ENCODE measurements at places on chromosomes 6 and 20.

GRCh38 chr20:17579369-17580039 lies 9.6 kb downstream of the DSTN start:
- no peak for DNase-seq

DNA sequence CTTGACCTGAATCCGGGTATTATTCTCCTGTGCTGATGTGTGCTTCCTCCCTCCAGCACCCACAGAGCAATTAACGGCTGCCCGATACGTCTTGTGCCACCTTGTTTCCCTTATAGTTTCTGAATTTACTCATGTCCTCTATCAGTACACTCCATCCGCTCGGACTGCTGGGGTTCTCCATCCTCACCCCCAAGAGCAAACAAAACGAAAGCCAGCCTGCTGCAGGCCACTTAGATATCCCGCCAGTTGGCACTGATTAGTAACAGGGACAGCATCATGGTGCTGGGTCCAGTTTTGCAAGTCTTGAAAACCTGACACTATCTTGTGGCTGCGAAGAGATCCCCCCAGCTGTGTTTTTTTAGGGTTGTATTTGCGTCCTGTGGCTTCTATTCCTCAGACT lies 71.8 kb downstream of the SSR1 start:
- DNase-seq: no peak

DNA sequence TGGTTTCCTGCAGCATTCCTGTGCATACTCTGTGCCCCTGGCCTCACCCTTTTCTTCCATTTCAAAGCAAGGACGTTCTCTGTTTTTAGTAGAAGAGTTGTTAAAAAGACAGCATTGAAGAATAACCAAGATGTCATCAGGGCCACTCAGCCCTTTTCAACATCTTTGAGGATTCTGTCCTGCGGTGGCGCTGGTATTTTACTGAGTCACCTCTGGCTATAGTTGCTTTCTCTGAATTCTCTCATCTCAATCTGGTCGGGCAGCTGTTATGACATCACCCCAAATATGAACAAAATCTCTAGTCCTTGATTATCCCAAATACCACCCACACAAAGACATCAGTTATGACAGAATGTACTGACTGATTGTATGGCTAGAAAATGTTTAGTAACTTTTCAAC lies 204.2 kb downstream of the GRIK2 start:
- no peak for DNase-seq

- DNase-seq: no peak
Measured at GRCh38 chr6:83696674-83697073, 12.2 kb downstream of the SNAP91 start.

DNA sequence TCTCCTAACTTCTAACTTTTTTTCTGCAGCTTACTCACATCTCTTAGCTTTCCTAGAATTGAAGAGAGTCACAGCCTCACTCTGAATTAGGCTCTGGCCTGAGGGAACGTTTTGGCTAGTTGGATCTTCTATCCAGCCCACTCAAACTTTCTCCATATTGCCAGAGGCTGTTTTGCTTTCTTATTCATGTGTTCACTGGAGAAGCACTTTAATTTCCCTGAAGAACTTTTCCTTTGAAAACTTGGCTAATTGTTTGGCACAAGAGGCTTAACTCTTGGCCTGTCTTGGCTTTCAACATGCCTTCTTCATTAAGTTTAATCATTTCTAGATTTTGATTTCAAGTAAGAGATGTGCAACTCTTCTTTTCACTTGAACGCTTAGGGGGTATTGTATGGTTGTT lies 138.2 kb upstream of the PLCB4 start:
- no peak for DNase-seq

DNA sequence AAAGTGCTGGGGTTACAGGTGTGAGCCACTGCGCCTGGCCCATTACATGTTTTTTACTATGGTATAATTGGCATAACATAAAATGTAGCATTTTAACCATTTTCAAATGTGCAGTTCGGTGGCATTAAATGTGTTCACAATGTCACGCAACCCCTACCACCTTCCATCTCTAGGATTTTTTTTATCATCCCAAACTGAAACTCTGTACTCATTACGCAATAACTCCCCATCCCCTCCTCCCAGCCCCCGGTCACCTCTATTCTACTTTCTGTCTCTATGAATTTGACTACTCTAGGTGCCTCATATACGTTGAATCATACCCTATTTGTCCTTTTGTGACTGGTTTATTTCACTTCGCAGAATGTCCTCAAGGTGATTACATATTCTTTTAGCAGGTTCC lies 233.1 kb upstream of the ARID1B start:
- no peak for DNase-seq

- no peak for DNase-seq
Measured at GRCh38 chr20:6711951-6712649, 55.4 kb upstream of the BMP2 start.

DNA sequence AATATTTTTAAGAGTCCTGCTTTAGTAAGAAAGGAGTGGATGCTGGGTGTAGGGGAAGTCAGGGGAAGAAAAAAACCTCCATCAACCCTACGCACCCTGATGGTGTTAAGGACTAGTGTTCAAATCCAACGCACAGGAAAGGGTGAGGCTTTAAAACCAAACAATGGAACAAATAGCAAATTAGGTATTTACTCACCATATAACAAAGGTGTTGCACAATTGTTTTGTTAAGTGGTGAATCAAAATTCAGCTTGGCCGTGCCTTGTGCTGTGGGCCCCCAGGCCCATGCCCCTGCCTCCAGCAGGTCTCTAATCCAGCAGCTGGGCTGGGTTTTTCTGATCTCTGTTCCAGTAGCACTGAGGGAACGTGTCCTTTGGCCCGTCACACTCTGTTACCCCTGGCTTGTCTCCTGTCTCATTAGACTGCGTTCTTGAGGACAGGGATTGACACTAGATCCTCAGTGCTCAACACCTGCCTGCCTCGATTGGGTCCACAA lies 11.8 kb downstream of the FAM83D start:
- DNase-seq: no peak

GRCh38 chr6:39685489-39685826 lies 39.8 kb downstream of the KIF6 start:
- DNase-seq: no peak

DNA sequence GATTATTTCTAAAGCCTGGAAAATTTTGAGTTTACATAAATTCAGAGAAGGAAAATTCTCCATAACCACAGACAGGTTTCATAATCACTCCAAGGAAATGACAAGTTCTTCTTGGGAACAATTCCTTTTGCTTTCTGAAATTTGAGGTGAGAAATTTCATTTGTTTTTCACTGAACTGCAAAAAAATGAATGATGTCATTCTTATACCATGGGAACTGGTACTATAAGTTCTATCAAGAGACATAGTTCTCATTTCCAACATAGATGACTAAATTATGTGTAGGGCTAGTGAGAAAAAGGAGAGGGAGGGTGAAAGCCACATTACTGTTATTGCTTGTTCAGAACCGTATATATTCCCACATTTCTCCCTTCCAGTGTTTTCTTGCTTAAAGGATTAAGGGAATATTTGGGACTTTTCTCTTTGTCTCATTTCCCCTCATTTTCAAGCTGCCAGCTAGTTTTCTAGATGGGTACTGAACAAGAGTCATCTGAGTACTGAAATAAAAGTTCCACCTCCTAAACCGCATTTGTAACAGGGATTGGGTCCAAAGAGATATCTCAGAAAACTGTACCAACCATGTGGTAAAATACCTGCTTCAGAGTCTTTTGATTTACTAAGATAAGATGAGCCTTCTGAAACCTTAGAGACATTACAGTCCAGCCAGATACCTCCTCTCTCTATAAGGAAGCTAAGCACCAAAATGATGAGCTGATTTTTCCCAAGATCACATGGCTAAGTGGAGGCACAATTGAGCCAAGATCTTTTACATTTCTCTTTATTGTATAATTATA lies 144.3 kb upstream of the PRDM1 start:
- DNase-seq: no peak

DNA sequence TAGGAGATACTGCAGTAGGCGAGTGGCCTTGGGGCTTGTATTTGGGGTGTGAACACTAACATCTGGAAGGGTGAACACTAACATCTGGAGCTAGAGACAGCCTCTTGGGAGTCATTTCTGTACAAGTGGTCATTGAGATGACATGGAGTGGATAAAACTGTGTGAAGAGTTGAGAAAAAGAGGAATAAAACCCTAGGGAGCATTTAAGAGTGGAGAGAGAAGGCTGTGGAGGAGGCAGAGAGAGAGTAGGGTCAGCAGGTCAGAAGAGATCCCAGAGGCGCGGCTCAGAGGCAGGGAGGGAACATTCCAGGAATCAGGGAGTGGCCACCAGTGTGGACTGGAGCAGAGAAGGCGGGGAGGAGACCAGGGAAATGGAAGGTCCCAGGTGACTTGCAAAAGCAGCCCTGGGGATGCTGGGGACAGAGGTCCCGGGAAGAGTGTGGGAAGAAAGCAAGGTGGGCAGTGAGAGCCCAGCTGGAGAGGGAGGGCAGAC lies 202.0 kb upstream of the RNF24 start:
- no peak for DNase-seq

DNA sequence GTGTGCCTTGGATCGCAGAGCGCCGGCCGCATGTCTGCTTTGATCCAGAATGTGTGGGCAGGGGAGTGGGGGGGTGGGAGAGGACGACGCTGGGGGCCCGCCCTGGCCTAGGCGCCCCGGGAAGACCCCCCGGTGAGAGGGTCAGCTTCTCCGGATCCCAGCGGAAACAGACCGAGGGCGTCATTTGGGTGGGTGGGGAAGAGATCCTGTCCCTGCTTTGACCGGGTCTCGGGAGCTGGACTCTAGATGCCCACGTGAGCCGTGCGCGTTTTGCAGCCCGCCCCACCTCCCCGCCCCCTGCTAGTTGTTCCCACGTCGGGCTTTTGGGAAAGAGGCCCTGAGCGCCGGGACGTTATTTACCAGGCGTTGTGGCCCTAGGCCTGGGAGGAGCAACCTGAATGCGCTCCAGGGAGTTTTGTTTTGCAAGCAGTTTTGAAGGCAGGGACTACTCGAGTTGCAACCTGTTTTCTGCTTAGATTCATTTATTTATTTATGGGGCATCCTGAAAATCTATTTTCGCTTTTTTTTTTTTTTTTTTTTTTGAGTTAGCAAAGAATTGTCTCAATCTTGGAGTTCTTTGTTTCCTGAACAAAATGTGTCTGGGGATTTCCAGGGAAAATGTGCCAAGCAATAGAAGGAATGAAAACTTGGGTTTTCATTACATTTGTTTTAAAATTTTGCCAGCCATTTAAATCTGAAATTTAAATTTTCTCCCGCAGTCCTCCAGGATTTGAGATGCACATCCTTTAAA lies 1.6 kb downstream of the DSP start:
- DNase-seq: no peak

DNA sequence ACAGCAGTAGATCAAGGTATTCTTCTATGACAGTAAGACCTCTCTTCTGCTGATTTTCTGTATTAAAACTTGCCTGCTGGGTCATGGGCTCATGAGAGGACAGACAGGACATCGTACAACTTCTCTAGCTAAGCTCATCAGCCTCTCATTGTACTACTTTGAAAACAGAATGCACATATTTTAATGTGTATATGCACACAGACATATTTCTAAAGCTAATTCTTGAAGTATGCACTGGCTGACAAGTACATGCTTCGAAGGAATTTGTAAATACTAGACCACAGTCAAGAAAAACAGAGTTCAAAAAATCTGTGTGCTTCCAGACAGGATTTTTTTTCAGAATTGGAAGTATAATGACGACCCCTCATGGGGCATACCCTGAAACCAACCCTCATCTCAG lies 81.7 kb upstream of the CD83 start:
- no peak for DNase-seq

DNA sequence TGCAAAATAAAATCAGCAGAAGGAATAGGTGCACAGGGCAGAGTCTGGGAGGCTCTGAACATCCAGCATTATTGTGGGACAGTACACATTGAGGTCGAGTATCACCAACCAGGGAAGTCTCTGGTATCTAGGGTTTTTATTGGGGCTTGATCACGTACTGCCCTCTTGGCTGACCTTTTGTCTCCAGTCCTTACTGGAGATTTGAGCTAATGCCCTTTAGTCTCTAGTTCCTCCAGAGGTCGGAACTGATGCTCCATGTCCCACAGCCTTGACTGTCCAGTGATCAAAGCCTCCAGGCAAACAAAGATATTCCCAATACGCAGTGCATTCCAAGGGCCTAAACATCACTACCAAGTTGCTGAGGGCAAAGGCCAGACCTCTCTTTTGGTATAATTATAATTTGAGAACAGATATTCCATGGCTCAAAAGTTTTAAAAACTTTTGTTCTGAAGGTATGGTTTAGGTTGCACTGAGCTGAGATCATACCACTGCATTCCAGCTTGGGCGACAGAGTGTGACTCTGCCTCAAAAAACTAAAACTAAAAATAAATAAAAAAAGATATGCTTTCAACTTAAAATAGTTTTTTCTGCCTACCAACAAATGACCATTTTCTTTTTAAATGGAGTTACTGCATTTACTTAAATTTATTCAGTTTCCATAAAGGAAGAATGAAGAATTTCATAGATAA lies 56.9 kb upstream of the DYNLRB1 start:
- DNase-seq: no peak

DNA sequence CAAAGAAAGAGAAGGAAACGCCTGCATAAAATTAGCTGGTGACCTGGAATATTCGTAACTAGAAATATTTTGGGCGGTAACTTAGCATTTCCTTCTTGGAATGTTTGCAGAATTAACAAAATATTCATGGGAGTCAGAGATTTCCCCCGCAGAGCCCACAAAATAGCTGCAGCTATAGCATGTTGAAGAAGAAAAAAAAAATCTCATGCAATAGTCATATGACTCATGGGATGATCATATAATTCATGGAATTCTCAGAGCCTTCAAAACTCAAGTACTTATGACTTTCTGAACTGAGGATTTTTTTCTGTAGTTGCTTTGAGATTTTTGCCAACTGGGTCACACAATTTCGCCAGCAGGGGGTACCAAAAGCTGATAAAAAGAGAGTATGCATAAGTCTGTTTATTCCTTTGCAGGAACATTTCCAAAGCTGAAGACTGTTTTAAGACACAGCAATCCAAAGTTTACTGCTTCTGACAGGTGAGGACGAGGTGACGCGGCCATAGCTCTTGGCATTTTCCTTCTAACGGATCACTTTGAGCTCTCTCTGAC lies 586.0 kb upstream of the CHD6 start:
- no peak for DNase-seq

- no peak for DNase-seq
Measured at GRCh38 chr6:70479236-70479635, 65.9 kb downstream of the FAM135A start.

- no peak for DNase-seq
Measured at GRCh38 chr6:138349891-138350290, 27.8 kb upstream of the SMIM28 start.

GRCh38 chr6:167462514-167463312 lies 137.8 kb downstream of the TTLL2 start:
- no peak for DNase-seq

DNA sequence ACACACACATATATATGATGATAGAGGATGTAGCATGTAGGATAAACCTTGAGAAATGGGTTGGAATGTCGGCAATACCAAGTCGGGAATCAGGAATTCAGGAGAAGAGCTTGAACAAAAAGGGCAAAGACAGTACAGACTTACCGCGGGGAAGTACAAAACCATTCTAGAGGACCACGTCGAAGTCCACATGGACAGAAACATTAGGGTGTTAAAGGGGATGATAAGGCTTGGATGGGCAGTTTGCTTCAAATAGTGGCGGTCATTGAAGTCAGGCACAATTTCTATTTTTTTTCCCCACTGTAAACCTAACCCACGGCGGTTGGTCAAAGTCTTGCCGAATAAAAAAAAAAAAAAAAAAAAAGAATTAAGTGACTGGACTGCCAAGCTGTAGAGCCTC lies 766 bp upstream of the NUS1 start:
- DNase-seq: no peak
